Midbrain (tissue), 1 donor: ENCODE measurements at places on chromosomes 5 and 9.

DNA sequence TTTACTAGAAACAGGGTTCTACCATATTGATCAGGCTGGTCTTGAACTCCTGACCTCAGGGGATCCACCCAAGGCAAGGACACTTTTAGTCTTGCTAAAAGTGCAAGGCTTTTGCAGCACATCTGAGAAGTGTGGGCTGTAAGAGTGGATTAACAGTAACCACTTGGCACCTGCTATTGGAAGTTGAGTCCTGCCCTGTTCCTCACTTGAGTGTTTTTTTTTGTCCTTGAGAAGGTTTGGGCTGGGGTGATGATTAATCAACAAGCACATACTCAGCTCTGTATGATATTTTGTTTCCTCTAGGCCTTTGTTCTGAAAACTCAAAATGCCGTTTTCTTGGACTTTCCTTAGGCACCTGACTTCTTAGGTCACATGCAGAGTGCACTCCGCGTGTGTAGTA, 37.4 kb downstream of the SNX30 start:
- DNase-seq = no peak

GRCh38 chr9:22913026-22913425, 466.4 kb downstream of the DMRTA1 start:
- DNase-seq = no peak

DNA sequence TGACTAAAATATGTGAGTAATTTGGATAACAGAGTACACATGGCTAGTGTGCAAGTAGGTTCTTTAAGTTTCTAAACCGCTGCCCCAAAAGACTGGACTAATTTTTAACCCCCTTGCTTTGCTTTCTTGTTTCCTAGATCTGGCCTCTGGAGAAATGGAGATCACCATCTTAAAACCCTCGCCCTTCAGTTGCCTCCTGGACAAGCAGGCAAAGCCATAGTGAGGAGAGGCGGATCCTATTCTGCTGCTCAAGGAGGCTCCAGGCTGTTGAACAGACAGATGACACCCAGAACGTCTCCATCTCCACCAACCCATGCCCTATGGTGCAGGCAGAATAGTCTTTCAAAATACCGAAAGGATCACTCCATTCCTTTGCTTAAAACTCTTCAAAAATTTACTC, 28.6 kb upstream of the ALDH1A1 start:
- DNase-seq = no peak

- no peak for DNase-seq
These were observed 91.0 kb downstream of the WWC1 start for GRCh38 chr5:168382421-168382820.

GRCh38 chr9:78778861-78779374, 482.0 kb downstream of the PSAT1 start:
- no peak for DNase-seq

DNA sequence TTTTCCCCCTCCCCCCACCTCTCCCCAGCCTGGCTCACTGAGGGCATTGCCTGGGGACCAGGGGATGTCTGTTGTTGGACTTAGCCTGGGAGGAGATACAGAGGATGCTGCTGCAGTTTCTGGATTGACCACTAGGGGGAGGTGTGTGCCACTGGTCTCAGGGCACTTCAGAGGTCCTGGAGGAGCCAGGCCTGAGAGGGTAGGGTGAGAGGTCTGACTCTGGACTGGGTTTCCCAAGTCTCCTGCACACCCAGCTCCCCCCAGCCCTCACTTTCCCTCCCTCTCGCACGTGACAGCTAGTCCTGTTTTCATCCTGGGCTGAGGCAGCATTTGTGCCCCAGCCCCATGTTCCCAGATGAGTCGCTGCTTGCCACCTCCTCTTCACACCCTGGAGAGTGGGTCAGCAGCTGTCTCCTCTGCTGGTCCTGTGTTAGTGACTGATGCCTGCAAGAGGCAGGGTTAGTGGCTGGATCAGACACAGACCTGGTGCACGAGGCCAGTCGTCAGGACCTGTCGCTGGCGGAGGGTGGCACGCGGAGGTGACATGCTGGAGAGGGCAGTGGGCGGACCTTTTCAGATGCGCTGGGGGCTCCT, 4.4 kb downstream of the IL3 start:
- peak; percentile 64 for DNase-seq
